WTC11 (cell line): ENCODE measurements at places on chromosomes 6 and 20. TPM values are rescaled to one million over a fixed set of nuclear protein-coding genes. Genes with fewer than 3 reads are reported as not detected.
A peak's percentile ranks its signal among the peaks of the same experiment; 100 is the strongest.

- DNase-seq: no peak
These were observed 32.0 kb downstream of the CFAP61 start for GRCh38 chr20:20084296-20084752.

GRCh38 chr20:42532831-42533230 lies 656.9 kb downstream of the PTPRT start:
- DNase-seq: no peak

DNA sequence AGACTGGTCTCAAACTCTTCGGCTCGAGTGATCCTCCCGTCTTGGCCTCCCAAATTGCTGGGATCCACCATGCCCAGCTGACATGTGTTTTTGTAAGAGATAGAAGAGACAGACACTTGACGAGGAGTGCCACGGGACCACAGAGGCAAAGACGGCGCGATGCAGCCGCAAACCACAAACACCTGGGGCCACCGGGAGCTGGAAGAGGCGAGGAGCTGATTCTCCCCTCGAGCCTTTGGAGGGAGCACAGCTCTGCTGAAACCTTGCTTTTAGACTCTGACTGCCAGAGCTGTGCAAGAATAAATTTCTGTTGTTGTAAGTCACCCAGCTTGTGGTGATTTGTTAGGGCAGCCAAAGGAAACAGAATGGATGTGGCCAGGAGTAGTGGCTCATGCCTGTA lies 46.9 kb downstream of the TFAP2C start:
- DNase-seq: no peak

GRCh38 chr20:58073945-58074856 lies 154.3 kb downstream of the ANKRD60 start:
- no peak for DNase-seq

DNA sequence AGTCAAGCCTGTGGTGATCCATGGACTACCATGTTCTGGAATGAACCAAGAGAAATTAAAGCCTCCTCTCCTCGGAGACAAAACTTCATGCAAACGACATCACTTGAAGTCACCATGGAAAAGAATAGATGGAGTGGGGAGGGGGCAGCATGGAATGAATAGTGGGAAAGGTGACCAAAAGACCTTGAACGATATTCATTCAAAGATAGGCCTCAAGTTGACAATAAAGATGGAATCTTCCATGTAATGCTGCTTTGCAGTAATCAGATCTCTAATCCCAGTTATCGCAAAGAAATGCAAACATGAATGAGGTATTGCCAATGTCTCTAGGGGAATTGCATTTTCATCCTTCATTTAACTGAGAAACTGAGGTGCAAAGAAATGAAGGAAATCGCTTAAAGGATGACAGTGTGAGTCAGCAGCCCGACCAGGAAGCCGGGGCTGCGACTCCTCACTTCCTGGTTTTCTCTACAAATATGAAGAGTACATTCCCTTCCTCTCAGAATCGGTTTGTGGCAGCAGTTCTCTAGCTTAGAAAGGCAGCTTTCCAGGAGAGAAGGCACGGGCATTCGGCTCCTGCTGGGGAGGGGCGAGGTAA lies 65.6 kb upstream of the RREB1 start:
- DNase-seq: no peak

- no peak for DNase-seq
These were observed 246.0 kb downstream of the PHACTR1 start for GRCh38 chr6:12962529-12962928.

GRCh38 chr20:52637201-52637600 lies 335.0 kb upstream of the TSHZ2 start:
- DNase-seq: no peak

- DNase-seq: peak; percentile 17
These were observed 550 bp downstream of the PLAGL2 start for GRCh38 chr20:32206760-32207625.

The VGLL2 gene
- total RNA-seq: 0.11 TPM in 1 of 3 replicates, not detected in the others

The SLC4A11 gene
- 30.4 to 39.5 TPM (median 34.5 TPM) in 3 replicates for total RNA-seq
